Activated CD4-positive, alpha-beta T cell treated with anti-CD3 and anti-CD28 coated beads, Interleukin-2, amount 50 U/mL, for 16 hours (primary cell): ENCODE measurements at places on chromosomes 6 and 20.

DNA sequence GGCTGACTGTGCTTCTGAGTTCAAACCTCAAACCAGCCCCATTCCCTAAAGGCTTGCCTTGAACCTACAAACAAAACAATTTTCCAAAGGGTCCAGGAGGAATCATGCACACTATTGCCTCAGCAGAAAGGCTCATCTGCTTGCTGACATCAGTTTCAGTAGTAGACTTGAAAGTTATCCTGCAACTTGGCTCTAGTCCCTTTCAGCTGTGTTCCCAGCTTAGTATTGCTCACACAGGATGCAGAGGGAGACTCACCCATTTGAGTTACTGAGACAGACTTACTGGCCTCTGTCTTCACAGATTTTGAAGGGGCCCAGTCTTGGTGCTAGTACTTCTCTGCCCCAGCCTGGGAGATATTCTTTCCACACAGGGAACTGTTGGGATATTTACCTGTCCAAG, 38.5 kb upstream of the TFB1M start:
- DNase-seq: no peak

GRCh38 chr6:169075915-169076654, 177.6 kb downstream of the THBS2 start:
- no peak for DNase-seq

GRCh38 chr6:10048370-10049297, 366.2 kb downstream of the TFAP2A start:
- no peak for DNase-seq

GRCh38 chr6:26475823-26476729, 18.3 kb downstream of the BTN2A1 start:
- no peak for DNase-seq

DNA sequence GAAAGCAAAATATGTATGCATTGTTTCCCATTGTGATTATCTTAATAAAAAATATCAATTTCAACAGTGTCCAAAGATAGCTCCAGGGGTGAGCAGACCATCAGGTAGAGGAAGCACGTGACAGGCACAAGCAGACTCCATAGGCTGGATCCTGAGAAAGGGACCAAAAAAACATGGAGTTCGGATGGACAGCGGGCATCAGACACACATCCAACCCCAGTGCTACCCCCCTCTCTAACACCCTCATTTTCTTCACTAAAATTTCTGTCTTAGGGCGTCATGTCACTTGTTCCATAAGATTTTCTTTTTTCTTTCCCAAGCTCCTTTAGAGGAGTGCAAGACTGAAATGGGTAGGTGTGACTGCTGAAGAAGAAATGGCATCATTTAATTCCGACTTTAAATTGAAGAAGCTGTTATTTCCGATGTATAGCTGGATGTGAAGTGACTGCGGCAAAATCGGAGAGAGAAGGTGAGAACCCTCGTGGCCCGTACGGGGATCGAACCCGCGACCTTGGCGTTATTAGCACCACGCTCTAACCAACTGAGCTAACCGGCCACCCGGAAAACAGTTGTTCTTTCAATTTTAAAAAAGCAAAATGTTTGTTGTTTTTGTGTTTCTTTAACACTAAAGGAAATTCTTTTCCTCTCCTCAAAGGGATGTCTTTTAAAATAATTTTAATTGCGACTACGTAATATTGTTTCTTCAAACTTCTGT, 10.3 kb upstream of the PRSS16 start:
- DNase-seq: peak; percentile 89

- DNase-seq: peak; percentile 98
These were observed at the start of gene TBP for GRCh38 chr6:170554013-170554795. Gene TBP (plus strand): TSS chr6:170554369. CDS start chr6:170557030, 2,661 bp downstream.

- no peak for DNase-seq
These were observed 181.4 kb upstream of the UST start for GRCh38 chr6:148565321-148565926.

- no peak for DNase-seq
These were observed 81.3 kb upstream of the LAMA2 start for GRCh38 chr6:128801621-128802020.

- DNase-seq: no peak
These were observed 256.4 kb downstream of the CDH4 start for GRCh38 chr20:61508301-61509096.

GRCh38 chr6:105014954-105015353, 58.0 kb downstream of the LIN28B start:
- no peak for DNase-seq

GRCh38 chr6:10891960-10892359, 5.1 kb downstream of the SYCP2L start:
- DNase-seq: no peak

DNA sequence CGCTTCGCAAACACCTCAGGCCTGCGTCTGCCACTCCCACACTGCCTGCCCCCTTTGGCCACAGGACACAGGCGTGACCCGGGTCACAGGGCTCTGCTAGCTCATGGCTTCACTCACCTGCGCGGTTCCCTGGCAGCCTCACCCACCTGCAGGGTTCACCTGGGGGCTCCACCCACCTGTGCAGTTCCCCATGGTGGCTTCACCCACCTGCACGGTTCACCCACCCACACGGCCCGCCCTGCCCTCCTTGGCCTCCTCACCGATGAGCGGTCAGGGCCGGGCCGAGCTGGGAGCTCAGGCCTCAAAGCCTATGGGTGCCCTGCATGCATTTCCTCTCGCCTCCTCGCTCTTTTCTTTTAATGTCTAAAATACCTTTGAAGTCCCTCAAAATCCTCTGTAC, 54.7 kb downstream of the SMOC2 start:
- DNase-seq: no peak

GRCh38 chr20:17542481-17542880, 11.3 kb upstream of the BFSP1 start:
- no peak for DNase-seq

DNA sequence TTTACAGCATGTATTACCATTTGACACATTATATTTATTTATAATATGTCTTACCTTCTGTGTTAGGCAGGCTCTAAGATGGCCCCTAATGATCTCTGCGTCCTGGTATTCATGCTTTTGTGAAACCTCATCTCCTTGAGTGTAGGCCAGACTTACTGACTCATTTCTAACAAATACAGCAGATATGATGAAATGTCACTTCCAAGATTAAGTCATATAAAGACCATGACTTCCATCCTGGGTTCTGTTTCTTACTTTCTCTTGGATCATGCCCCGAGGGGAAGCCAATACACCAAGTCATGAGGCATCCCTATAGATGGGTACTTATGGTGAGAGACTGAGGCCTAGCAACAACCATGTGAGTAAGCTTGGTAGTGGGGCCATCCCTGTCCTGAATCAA, 30.2 kb downstream of the ZHX3 start:
- peak; percentile 24 for DNase-seq

- DNase-seq: no peak
These were observed 61.4 kb upstream of the MYL9 start for GRCh38 chr20:36479938-36480337.
